Stimulated activated CD8-positive, alpha-beta memory T cell treated with anti-CD3 and anti-CD28 coated beads, Interleukin-15, amount 100 ng/mL, for 24 hours (primary cell): ENCODE measurements at places on chromosomes 2 and 18.

DNA sequence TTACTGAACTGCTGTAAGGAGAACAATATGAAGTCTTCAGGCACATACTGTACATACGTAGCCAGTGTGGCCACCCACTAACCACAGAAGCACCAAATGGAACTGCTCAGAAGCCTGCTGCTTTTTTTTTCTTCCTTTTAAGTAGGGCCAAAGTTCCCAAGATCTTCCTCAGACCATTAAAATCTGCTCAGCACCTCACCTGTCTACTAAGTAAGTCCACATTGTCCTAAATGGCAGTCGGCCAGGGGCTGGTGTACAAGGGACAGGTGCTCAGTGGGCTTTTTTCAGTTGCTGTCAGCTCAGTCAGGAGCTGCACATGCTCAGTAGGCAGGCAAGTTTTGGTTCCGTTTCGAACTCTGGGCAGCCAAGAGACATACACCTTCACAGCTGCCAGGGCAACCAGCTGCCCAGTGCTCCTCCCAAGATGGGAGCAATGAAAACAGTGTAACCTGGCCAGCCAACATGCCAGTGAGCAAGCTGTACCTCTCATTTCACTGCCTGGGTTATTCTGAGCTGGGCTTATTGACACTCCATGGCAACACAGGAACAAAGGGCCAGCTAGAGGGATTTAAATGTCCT, 86.1 kb downstream of the ACVR1 start:
- no peak for DNase-seq

- no peak for DNase-seq
Observed at GRCh38 chr2:223800908-223801307, 36.5 kb downstream of the AP1S3 start.

GRCh38 chr2:42895134-42895790, 102.9 kb upstream of the HAAO start:
- DNase-seq, result no peak

GRCh38 chr2:222295368-222296062, 3.3 kb downstream of the PAX3 start:
- no peak for DNase-seq

DNA sequence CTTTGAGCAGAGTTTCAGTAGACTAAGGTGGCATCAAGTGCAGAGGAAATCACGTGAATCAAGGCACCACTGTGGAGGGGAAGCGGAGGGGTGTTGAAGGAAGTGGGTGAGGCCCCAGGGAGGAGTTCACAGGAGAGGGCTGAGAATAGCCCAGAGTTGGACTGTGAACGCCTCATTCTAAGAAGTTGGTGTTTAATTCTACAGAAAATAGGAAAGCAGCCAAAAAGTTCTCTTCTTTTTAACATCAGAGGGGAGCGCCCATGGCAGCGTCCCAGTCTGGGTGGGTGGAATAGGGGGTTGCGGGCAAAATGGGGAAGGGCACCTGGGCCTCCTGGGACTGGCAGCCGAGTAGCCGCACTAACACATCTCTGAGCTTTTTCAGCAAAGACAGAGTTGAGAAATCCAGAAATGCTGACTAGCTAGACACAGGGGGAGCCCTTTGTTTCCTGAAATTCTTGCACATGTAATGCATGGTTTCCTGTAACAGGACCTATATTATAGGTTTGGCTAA, 97.0 kb downstream of the NEB start:
- DNase-seq, result peak; percentile 8

DNA sequence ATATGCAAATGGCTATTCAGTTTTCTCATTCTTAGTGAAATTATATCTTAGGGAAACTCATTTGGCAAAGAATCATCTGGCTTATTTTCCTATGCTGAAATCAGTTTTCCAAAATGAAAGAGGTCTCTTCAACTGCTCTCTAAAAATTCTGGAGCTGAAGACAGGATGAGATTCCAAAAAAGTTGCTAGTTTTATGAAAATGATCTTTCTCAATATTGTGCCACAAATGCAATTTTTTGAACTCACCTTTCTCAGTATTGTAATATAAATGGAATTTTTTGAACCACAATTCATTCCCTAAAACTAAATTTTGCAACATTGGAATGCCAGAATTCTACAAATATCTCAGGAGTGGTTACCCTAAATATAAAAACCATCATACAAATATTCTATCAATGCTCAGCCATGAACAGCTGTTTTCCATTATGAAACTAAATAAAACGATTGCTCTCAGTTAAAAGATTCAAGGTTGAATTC, 147.7 kb upstream of the PKDCC start:
- no peak for DNase-seq

GRCh38 chr2:42929546-42930024, 137.2 kb upstream of the HAAO start:
- DNase-seq, result no peak

DNA sequence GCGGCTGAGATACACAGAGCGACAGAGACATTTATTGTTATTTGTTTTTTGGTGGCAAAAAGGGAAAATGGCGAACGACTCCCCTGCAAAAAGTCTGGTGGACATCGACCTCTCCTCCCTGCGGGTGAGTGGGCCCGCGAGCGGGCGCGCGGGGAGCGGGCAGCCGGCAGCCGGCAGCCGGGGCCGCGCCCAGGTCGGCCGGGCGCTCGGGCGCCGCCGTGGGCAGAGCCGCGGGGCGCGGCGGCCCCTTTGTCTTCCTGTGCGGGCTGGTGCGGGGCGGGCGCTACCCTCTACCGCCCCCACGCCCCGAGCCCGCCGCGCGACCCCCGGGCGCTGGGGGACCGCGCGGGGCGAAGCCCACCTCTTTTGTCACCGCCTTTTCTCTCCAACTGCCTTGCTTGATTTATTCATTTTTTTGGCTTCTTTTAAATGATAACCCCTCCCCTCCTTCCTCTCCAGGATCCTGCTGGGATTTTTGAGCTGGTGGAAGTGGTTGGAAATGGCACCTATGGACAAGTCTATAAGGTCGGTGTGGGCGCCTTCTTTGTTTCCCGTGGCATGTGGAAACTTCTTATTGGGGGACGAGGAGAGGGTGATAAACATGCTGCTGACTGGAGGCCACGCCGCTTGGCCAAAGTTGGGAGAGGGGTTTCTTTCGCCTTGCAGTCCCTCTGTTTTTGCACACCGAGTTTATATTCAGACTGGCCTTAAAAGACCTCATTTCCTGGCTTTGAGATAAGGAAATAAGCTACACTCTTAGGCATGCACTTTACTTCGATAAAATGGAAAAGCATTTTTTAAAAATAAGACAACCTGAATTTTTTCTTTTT, 722 bp downstream of the MAP4K4 start:
- no peak for DNase-seq

DNA sequence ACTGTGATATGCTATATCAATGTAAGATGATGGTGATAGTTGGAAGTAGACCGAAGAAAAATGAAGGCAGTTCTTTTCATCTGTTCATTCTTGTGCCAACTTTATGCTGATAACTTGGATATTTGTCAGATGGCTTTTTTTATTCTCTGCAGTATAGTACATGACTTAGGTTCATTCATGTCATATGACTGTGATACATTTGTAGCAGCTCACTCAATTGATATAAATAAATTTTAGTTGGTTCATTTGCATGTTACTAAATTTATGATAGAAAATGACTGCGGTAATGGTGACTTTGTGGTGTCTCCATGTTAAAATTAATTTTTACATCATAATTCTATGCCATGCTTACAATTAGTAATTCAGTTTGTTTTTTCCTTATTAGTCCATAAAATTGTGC, 7.1 kb downstream of the UBXN2A start:
- DNase-seq, result no peak

GRCh38 chr2:200033929-200034328, 78.5 kb downstream of the MAIP1 start:
- no peak for DNase-seq

- DNase-seq, result no peak
Observed at GRCh38 chr18:23102493-23103261, 32.6 kb upstream of the CABLES1 start.

- no peak for DNase-seq
Observed at GRCh38 chr2:128600581-128601297, 282.1 kb upstream of the HS6ST1 start.

DNA sequence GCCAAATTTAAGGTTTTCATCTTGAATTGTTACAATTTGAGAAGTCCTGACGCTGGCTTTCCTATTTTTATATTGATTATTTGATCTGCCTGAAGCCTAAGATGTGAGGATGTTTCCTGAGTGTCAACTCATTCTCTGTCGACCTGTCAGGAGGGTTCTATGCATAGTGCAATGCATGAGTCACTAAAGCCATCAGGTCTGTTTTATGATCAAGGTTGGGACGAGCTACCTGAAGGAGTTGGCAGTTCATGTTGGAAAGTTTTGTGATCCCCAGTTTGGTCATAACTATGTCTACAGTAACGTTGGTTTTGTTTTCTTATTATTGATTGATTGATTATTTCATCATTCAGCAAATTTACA, 71.2 kb downstream of the NABP1 start:
- DNase-seq, result no peak

DNA sequence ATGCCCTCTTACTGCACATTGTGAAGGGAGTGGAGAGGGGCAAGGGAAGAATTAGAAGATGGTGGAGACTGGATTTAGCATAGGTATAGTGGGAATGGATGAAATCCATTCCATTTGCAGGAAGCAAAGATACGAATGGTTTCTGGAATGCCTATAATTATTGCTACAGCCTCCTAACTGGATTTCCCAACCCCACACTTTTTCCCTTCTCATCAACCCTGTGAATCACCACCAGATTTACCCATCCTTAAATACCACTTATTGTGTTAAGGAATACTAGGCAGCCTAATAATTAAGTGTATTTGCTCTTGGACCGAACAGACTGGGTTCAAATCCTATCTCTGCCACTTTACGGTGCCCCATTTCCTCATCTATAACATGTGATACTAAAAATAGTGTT, 39.3 kb upstream of the CREB1 start:
- no peak for DNase-seq

DNA sequence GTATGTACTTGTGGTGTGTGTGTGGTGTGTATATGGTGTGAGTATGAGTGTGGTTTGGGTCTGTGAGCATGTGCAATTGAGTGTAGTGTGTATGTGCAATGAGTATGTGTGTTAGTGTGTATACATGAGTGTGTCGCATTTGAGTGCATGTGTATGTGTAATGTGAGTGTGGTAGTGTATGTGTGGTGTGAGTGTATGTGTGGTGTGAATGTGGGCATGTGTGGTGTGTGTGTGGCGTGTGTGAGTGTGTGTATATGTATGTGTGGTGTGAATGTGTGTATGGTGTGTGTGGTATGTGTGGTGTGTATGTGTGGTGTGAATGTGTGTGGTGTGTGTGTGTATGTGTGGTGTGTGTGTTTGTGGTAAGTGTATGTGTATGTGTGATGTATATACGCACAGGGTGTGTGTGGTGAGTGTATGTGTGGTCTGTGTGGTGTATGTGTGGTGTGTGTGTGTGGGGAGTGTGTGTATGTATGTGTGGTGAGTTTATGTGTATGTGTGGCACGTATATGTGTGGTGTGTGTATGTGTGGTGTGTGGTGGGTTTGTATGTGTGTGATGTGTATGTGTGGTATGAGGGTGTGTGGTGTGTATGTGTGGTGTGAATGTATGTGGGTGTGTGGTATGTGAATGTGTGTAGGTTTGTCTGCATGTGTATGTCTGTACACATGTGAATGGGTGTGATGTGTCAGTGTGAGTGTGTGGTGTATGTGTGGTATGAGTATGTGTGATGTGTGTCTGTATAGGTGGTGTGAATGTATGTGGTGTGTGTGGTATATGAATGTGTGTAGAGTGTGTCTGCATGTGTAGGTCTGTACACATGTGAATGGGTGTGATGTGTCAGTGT, 123.4 kb downstream of the DOCK10 start:
- no peak for DNase-seq

- no peak for DNase-seq
Observed at GRCh38 chr2:217612920-217613319, 389.9 kb downstream of the TNS1 start.

GRCh38 chr2:151237422-151238025, 24.1 kb downstream of the RBM43 start:
- no peak for DNase-seq

- DNase-seq, result no peak
Observed at GRCh38 chr2:176272870-176273459, 3.7 kb downstream of the MTX2 start.

DNA sequence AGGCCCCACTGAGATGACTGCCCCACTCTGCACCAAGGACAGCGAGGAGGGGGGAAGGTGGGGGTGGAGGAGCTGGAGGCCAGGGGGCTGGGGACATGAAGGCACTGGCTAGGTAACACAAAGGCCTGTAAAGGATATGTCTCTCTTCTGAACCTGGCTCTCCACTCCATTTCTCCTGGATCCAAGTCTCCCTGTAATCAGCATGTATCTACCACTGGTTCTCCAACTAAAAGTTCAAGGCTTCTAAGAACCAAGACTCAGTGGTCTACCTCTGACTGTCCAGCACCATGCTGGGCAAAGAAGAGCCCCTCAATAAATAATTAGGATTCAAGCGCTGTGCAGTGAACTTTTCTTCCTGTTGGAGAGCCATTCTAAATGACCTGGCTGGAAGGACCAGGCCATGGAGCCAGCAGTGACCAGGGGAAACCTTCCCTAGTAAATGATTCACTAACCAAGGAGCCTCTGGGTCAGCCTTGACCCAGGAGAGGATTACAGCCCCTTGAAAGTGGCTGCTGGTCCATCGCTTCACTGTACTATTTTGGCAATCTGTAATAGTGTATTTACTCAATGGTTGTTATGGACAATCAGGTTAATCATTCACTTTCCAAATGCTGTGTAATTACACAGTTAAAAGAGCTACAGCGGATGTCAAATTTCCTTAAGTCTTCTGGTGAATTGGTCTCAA, 73.2 kb downstream of the BCL11A start:
- DNase-seq, result no peak

DNA sequence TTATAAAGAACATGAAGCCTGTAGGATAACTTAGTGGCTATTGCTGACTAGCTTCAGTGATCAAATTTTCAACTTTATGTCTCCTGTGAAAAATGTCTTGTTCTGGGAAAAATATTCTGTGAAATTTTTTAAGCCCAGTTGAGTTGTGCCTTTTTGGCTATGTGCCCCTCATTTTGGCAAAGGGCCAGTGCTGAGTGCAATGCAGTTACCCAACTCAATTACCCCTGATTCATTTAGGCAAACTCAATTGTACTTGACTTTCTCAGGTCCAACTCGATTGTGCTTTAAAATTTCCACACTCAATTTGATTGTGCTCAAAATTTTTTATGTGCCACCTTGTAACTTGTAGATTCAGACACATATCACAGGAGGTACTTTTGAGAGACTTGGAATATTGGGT, 548.8 kb upstream of the NRP2 start:
- no peak for DNase-seq

GRCh38 chr2:133492719-133493380, 75.4 kb downstream of the NCKAP5 start:
- no peak for DNase-seq

DNA sequence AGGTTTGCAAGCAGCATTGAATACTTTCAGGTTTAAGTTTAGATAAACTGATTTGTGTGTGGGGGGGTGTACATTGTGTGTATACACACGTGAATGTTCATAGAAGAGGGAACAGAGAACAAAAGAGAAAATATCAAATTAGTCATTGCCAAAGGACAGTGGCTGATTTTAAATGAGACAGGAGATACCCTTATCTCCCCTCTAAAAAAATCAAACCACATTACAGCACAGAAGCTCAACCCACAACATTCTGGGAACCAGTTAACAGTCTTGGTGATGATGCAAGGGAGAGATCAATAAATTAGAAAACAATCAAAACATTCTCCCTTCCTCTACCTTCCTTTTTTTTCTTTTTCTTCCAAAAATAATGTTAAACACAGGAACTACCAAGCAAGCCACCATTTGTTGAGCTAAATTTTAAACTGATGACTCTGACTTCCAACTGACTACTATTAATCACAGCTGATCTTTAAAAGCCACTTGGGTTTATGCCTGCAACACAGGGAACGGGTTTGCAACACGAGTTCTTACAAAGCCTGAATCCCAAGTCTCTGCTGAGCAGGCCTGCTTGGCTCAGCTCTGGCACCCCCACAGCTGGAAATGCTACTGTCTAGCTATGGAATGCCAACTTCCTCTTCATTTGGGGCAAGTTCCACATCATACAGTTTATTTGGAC, 119.2 kb upstream of the ACVR1C start:
- no peak for DNase-seq
